ENCODE measurements at places on chromosomes 16 and 17. TPM values are rescaled to one million over a fixed set of nuclear protein-coding genes. Genes with fewer than 3 reads are reported as not detected.

Gene OTOP2
- total RNA-seq: not detected

Gene SDK2
- total RNA-seq: 11.2 TPM

Gene TEX19
- total RNA-seq: not detected

Gene TK2
- total RNA-seq: 12.4 TPM

Gene KSR1
- total RNA-seq: 90.2 TPM

Gene KRTAP3-2
- not detected for total RNA-seq

Gene SPNS2
- total RNA-seq: 4.3 TPM

Gene OGFOD1
- 102 TPM for total RNA-seq

Gene NETO2
- 17.1 TPM for total RNA-seq

Gene SETD1A
- total RNA-seq: 15.4 TPM

Gene HSD17B2
- total RNA-seq: not detected

Gene NPIPB9
- total RNA-seq: 2.3 TPM

Gene XPO6
- 135 TPM for total RNA-seq

Gene ENPP7
- not detected for total RNA-seq

Gene TBC1D3C
- total RNA-seq: not detected

Gene FZD2
- total RNA-seq: 95.7 TPM

Gene ABCC11
- 0.29 TPM for total RNA-seq

Gene MEOX1
- total RNA-seq: not detected

Gene ATAD5
- total RNA-seq: 2.2 TPM

Gene WNT9B
- 0.84 TPM for total RNA-seq

Gene ADAD2
- total RNA-seq: not detected
